Sigmoid colon (tissue), 7 donors: ENCODE measurements at places on chromosomes 4 and X. TPM values are rescaled to one million over a fixed set of nuclear protein-coding genes. Genes with fewer than 3 reads are reported as not detected.
A peak's percentile ranks its signal among the peaks of the same experiment; 100 is the strongest.

DNA sequence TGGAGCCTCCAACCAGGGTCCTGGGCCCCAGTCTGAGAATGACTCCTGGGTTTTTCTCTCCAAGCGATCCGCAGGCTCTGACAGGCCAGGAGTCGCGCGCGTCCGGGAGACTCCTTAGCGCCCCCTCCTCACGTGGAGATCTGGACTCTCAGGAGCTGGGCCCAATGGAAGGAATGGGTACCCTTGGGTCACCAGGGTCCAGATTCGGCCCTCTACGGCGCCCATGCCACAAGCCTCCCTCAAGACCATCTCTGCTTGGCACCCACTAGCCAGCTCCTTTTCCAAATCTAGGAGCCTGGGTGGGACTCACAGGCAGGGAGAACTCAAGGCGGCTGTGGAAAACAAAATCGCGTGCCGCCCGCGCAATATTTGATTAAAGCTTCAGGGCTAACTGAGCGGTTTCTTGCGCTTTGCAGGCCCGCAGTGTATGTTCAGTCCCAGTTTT lies 7.1 kb downstream of the HAND2 start:
- H3K36me3 ChIP-seq, result peaks cover 41% of the 10 kb centered on the region
- H3K4me1 ChIP-seq, result peaks cover 31% of the 10 kb centered on the region
- no peaks in the 10 kb centered on the region for H3K27me3 ChIP-seq
- H3K4me3 ChIP-seq, result peak overlapping the region; percentile 96
- H3K27ac ChIP-seq, result peak overlapping the region; percentile 99

DNA sequence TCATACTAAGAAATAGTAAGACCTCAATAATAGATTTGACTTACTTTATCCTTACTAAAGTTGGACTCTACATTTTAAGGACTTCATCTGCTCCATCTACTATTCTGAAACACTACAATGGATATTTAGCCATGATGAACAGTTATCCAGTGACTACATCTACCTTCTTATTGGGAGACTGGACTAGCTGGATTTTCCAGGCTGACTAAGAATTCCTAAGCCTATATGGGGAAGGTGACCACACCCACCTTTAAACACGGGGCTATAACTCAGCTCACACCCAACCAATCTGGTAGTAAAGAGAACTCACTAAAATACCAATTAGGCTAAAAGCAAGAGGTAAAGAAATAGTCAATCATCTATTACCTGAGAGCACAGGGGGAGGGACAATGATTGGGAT lies 1438.4 kb downstream of the TECRL start:
- no peaks in the 10 kb centered on the region for H3K27me3 ChIP-seq
- no peaks in the 10 kb centered on the region for H3K36me3 ChIP-seq

The KLHL8 gene
- 10.8 TPM for total RNA-seq

The AADAT gene
- 4.3 TPM for total RNA-seq

GRCh38 chr4:105470766-105471165 lies 3.1 kb downstream of the PPA2 start:
- H3K4me1 ChIP-seq, result no peaks in the 10 kb centered on the region
- DNase-seq, result no peak
- H3K36me3 ChIP-seq, result no peaks in the 10 kb centered on the region

The ASB9 gene
- 3.0 TPM for total RNA-seq

The CT45A2 gene
- not detected for total RNA-seq

GRCh38 chr4:169620880-169621248 lies 486 bp downstream of the CLCN3 start:
- no peaks in the 10 kb centered on the region for H3K27me3 ChIP-seq
- H3K4me1 ChIP-seq, result peaks cover 17% of the 10 kb centered on the region
- H3K27ac ChIP-seq, result peak overlapping the region; percentile 95

The NRK gene
- 6.1 TPM for total RNA-seq

GRCh38 chrX:675955-676295 lies 45.3 kb downstream of the SHOX start:
- H3K36me3 ChIP-seq, result no peaks in the 10 kb centered on the region
- H3K4me3 ChIP-seq, result no peak overlapping the region
- no peaks in the 10 kb centered on the region for H3K4me1 ChIP-seq
- DNase-seq, result no peak

The HELQ gene
- total RNA-seq, result 19.1 TPM

The MAGEE2 gene
- total RNA-seq, result not detected

The FANCB gene
- total RNA-seq, result 2.1 TPM

- peak overlapping the region; percentile 32 for H3K4me3 ChIP-seq
- no peaks in the 10 kb centered on the region for H3K4me1 ChIP-seq
- H3K27me3 ChIP-seq, result no peaks in the 10 kb centered on the region
- no peaks in the 10 kb centered on the region for H3K36me3 ChIP-seq
These were observed 800 bp downstream of the PF4V1 start for GRCh38 chr4:73853718-73854473.

The RAP2C gene
- 10.3 TPM for total RNA-seq

- H3K4me3 ChIP-seq, result peak overlapping the region; percentile 69
- no peaks in the 10 kb centered on the region for H3K27me3 ChIP-seq
- no peaks in the 10 kb centered on the region for H3K36me3 ChIP-seq
- peaks cover 29% of the 10 kb centered on the region for H3K4me1 ChIP-seq
These were observed 553 bp downstream of the SEPTIN6 start for GRCh38 chrX:119692191-119693039.

DNA sequence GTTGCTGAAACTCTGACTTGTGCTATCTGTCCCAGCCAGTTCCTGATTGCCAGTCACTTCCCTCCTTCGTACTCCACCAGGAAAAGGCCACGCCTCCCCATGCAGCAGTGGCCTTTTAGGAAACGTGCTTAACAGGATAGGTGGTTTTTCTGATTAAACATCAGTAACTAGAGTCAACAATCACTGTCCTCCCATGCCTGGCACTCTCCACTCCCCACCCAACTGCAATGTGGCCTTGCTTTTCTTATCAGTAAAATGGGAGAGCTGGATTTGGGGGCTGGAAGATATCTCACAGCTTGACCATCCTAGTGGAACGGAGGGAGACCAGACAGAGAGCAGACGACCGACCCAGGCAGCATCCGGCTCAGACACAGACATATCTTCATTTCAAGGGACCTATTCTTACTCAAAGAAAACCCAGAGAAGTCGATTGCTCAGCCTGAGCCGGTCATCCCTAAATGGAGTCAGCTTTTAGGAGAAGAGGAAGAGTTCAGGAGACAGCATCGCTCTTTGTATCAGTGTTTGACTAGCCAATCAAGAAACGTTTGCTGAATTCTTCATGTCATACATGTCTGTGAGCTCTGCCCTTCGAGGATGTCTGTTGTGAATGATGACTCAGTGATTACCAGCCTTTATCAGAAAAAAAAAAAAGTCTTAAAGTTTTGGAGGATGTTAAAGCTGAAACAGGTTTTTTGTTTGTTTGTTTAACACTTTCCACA lies 12.7 kb upstream of the UBA6 start:
- H3K4me3 ChIP-seq, result no peak overlapping the region
- no peaks in the 10 kb centered on the region for H3K4me1 ChIP-seq
- H3K36me3 ChIP-seq, result no peaks in the 10 kb centered on the region
- H3K27me3 ChIP-seq, result no peaks in the 10 kb centered on the region

DNA sequence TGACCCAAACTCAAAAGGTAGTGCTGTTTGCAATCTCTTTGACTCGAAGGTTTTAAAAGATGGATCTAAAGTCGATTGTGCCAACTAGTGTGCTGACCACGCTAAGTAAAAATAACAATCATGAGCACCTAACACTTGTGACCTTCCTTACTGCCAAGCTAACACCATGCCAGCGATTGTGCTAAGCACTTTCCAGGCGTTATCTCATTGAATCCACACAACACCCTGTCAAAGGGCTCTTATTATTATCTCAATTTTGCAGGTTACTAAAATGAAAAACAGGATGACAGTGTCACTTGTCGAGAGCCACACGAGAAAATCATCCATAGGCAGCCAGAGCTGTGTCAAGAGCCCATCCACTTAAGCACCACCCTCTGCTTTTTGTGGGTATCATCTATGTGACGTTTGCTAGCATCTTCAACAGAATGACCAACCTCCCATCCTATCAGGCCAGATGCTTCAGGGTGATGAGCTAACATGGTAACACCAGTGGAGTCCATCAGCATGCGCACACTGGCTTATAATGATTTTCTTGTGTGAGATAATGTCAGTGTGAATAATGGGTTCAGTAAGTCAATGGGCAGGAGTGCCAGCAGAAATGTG lies 893 bp upstream of the GAB3 start:
- peaks cover 14% of the 10 kb centered on the region for H3K4me1 ChIP-seq
- DNase-seq, result no peak
- no peaks in the 10 kb centered on the region for H3K36me3 ChIP-seq
- no peaks in the 10 kb centered on the region for H3K27me3 ChIP-seq

- no peaks in the 10 kb centered on the region for H3K27me3 ChIP-seq
- peak; percentile 61 for DNase-seq
- H3K4me1 ChIP-seq, result no peaks in the 10 kb centered on the region
- no peaks in the 10 kb centered on the region for H3K36me3 ChIP-seq
- H3K4me3 ChIP-seq, result peak within 1 kb of the TSS; percentile 38
These were observed at the start of gene ITM2A for GRCh38 chrX:79366873-79367749. ITM2A (minus strand) TSS chrX:79367334; CDS start chrX:79367215, 119 bp downstream.

DNA sequence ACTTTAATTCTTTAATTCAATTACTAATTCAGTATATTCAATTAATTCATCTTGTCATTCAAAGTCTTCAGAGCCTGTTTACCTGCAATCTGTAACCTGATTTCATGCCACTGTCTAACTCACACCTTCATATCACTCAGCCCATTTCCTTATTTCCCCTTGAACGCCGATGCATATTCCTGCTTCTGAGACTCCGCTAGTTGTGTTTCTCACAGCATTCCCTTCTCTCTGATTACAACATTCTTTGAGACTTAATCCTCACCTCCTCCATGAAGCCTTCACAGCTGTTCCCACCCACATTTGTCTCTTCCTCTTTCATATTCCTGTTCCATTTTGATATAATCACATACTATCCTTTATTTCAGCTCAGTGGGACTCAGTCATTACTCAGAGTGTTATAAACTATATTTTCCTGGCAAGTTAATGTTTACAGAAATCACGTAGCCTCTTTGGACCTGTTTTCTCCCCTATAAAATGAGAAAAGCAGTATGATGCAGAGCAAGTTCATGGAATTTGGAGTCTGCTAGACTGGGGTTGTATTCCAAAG lies 69.0 kb downstream of the MAP9 start:
- no peaks in the 10 kb centered on the region for H3K36me3 ChIP-seq
- H3K4me3 ChIP-seq, result no peak overlapping the region
- H3K4me1 ChIP-seq, result no peaks in the 10 kb centered on the region
- H3K27me3 ChIP-seq, result no peaks in the 10 kb centered on the region
- no peak for DNase-seq

- no peaks in the 10 kb centered on the region for H3K27me3 ChIP-seq
- no peak overlapping the region for H3K4me3 ChIP-seq
- no peak overlapping the region for H3K27ac ChIP-seq
- H3K36me3 ChIP-seq, result no peaks in the 10 kb centered on the region
These were observed 229.0 kb downstream of the PABPC4L start for GRCh38 chr4:133972586-133972985.

DNA sequence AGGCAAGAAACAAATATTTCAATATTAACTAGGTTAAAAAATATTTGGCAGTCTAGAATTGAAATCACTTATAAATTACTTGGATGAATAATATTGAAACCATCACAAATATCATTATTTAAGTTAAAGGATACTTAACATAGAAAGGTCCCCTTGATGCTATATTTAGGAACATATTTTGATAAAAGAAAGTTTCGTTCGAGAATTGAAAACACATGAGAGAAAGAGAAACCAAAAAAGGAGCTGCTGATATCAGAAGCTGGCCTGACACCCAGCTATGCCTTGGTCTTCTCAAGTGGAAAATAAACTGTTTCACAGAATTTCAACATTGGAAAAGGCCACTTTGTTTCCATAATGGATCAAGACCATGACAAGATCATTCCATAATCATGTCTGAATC lies 762.4 kb downstream of the DMD start:
- no peaks in the 10 kb centered on the region for H3K36me3 ChIP-seq
- H3K4me1 ChIP-seq, result no peaks in the 10 kb centered on the region
- no peaks in the 10 kb centered on the region for H3K27me3 ChIP-seq
- no peak overlapping the region for H3K27ac ChIP-seq
- H3K4me3 ChIP-seq, result no peak overlapping the region

DNA sequence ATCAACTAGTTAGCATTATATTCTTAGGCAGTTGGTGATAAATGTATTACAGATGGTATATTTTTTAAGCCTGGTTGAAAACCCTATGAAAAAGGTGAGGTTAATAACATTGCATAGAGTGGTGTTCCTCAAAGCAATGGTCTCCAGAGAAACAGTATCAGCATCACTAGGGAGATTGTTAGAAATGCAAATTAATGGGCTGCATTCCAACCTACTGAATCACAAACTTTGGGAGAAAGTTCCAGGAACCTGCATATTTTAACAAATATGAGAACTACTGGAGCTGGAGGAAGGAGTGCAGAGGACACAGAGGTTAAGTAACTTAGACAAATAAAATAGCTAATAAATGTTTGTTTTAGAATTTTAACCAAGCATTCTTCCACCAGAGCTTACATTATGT lies 166.9 kb upstream of the PCDH10 start:
- no peak overlapping the region for H3K27ac ChIP-seq
- H3K4me1 ChIP-seq, result no peaks in the 10 kb centered on the region
- no peaks in the 10 kb centered on the region for H3K36me3 ChIP-seq
- H3K27me3 ChIP-seq, result no peaks in the 10 kb centered on the region
- DNase-seq, result no peak
- no peak overlapping the region for H3K4me3 ChIP-seq

DNA sequence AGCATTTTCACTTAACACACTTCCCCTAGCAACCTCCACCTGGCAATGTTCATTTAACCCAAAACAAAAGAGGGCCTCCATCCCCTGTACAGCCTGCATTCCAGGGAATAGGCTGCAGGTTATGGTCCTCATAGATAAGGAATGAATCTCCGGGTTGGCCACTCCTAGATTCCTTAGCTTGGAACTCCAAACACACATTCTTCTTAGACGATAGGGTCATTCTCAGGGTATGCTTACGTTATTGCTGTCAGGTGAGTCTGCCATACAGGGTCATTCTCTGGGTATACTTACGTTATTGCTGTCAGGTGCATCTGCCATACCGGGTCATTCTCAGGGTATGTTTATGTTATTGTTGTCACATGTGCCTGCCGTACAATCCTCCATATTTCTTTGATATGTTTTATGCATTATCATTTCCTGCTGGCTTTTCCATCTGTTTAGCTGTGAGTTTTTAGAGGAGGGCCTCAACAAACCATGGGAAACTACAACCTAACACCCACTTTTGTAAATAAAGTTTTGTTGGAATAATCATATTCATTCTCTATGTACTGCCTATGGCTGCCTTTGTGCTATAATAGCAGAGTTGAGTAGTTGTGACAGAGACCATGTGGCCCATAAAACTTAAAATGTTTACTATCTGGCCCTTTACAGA lies 8.2 kb upstream of the AFF1 start:
- H3K4me3 ChIP-seq, result no peak overlapping the region
- DNase-seq, result no peak
- no peaks in the 10 kb centered on the region for H3K27me3 ChIP-seq

The CXCL3 gene
- not detected for total RNA-seq

DNA sequence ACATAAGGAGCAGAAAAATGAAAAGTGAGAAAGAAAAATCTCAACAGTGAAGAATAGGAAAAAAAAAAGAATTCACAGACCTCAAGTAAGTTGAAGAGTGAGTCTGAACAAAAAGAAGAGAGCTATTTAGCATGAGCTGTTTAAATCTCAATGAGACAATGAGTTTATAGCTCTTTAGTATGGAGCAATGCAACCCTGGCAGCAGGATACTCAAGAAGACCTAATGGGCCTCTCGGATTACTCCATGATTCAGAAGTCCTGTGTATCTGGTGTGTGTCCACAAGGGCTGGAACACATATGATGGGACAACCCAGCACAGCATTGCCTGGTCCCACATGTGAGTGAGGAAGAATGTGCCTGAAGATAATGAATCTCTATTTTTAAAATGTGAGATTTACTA lies 563.1 kb upstream of the INTU start:
- H3K27me3 ChIP-seq, result no peaks in the 10 kb centered on the region
- DNase-seq, result no peak
- H3K27ac ChIP-seq, result no peak overlapping the region
- no peak overlapping the region for H3K4me3 ChIP-seq
- H3K4me1 ChIP-seq, result no peaks in the 10 kb centered on the region

- no peaks in the 10 kb centered on the region for H3K4me1 ChIP-seq
- no peak overlapping the region for H3K4me3 ChIP-seq
- DNase-seq, result no peak
- H3K27me3 ChIP-seq, result no peaks in the 10 kb centered on the region
- no peak overlapping the region for H3K27ac ChIP-seq
These were observed 10.4 kb downstream of the PALLD start for GRCh38 chr4:168507178-168507815.
